Activated CD4-positive, alpha-beta memory T cell treated with anti-CD3 and anti-CD28 coated beads for 36 hours (primary cell): ENCODE measurements at places on chromosomes 7 and 10.

GRCh38 chr7:88278881-88279280, 27.8 kb downstream of the STEAP4 start:
- no peak overlapping the region for H3K27ac ChIP-seq
- H3K36me3 ChIP-seq, result no peaks in the 10 kb centered on the region
- no peaks in the 10 kb centered on the region for H3K4me1 ChIP-seq
- H3K4me3 ChIP-seq, result no peak overlapping the region
- H3K27me3 ChIP-seq, result peaks cover 6% of the 10 kb centered on the region

DNA sequence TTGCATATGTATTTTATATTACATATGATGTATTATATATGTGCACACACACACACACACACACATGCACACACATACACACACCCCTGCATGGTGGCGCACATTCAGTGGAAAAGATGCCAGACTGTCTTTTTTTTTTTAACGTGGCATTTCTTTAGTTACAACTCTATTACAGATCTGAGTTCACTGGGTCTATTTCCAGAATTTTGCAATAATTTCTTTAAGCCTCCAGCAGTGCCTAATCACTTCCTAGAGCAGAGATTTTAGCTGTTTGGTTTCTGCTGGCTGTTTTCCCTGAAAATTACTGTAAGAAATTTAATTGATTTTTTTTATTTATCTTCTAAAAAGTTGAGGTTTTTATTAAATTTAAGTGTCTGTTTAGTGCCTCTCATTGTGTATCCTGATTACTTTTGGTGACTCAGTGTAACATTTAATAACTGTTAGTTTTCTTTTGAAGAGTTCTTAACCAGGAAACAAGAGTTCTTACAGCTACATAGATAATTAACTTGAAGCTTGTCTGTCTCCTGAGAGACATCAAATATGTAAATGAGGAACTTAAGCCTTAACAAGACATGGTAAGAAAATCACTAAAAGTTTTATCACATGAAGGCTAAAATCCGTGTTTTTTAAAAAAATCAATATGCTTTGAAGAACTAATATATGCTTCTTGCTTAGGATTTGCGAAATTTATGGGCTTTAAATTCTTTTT, 232.0 kb downstream of the MDFIC start:
- H3K4me1 ChIP-seq, result no peaks in the 10 kb centered on the region
- H3K27ac ChIP-seq, result no peak overlapping the region
- no peaks in the 10 kb centered on the region for H3K27me3 ChIP-seq

GRCh38 chr10:31035266-31035798, 3.7 kb upstream of the ZNF438 start:
- peaks cover 11% of the 10 kb centered on the region for H3K4me1 ChIP-seq
- DNase-seq, result no peak
- no peak overlapping the region for H3K4me3 ChIP-seq
- no peaks in the 10 kb centered on the region for H3K36me3 ChIP-seq

DNA sequence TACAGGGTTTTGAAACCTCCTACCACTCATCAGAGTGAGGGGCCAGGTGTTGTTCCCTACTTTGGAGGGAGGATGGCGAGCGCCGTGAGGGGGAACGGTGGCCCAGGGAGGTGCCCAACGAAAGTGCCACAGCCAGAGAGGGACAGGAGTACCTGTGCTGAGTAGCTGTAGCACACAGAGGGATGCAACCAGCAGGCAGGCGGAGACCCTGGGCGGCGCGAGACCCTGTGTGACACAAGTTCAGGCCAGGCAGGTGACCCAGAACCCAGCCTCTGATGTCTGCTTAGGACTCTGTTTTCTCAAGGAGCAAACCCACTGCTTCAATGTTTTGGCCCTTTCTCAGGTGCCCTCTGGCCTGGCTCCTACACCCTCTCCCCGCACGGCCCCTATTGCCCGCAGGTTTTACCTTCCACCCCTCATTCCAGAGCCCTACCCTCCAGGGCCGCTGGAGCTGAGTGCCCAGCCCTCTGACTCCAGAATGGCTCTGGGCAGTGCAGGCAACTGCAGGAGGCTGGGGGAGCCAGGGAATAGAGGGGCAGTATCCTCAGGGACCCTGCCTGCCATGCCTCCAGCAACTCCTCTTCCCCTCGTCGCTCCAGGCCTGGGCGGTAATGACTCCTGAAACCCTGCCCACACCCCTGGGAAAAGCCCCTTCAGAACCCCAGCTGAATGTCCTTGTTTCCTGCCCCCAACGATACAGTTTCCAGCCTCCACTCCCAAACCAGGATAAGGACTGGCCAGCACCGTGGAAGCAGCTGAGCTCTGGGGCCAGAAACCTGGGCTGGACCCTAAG, 164.1 kb upstream of the RHEB start:
- no peak overlapping the region for H3K4me3 ChIP-seq
- H3K27ac ChIP-seq, result no peak overlapping the region
- no peak for DNase-seq
- H3K4me1 ChIP-seq, result peaks cover 14% of the 10 kb centered on the region
- no peaks in the 10 kb centered on the region for H3K27me3 ChIP-seq
- no peaks in the 10 kb centered on the region for H3K36me3 ChIP-seq

DNA sequence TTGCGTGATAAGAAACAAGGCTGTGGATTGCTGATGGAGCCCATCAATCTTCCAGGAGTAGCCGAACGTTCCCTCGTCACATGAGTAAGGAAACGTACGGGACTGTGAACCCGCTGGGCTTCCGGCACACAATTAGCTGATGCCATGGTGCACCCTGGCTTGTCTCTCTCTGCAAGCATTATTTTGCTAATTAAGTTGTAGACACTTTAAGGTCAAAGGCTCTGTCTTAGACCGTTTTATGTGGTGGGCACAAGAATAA, 50.9 kb downstream of the ADARB2 start:
- peaks cover 10% of the 10 kb centered on the region for H3K27me3 ChIP-seq
- no peaks in the 10 kb centered on the region for H3K4me1 ChIP-seq
- H3K27ac ChIP-seq, result no peak overlapping the region
- H3K4me3 ChIP-seq, result no peak overlapping the region
- no peaks in the 10 kb centered on the region for H3K36me3 ChIP-seq
